A673 (cell line): ENCODE measurements at places on chromosomes 12 and 14.
A peak's percentile ranks its signal among the peaks of the same experiment; 100 is the strongest.

DNA sequence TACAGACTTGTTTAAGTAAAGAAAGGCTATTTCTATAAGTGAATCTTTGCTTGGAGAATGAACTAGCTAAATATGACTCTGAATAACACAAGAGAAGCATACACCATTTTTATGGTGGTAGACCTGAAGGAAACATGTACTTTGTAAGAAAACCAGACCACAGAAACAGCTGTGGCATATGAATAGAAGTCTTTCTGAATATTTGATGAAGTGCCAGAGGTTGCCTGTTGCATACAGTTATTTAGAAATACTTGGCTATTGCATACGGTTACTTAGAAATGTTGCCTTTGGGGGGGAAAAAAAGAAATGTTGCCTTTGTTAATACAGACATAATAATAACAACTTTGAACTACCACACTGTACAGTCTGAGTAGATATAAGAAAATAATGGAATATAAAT is 16.8 kb upstream of the LEMD3 start:
- H3K27me3 ChIP-seq, result no peaks in the 10 kb centered on the region
- no peak for DNase-seq
- H3K36me3 ChIP-seq, result no peaks in the 10 kb centered on the region
- no peaks in the 10 kb centered on the region for H3K4me1 ChIP-seq

DNA sequence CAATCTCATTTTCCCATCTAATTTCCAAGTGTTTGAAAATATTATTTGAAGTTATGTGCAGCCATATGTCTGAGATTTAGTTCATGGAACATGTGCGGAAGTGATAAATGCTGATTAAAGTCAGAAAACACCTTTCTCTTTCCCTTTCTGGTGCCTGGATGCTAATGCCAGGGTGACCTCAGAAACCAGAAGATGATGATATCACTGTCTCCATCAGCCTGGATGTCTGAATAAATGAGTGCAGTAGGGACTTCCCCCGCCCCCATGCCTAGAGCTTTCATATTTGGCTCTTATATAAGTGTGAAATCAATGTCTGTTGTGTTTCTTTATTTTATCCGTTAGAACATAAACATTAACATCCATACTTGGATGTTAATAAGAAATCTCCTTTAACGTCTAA is 261.9 kb upstream of the LRIG3 start:
- no peak for DNase-seq
- H3K27ac ChIP-seq, result no peak overlapping the region
- no peaks in the 10 kb centered on the region for H3K36me3 ChIP-seq
- no peak overlapping the region for H3K4me3 ChIP-seq
- no peaks in the 10 kb centered on the region for H3K27me3 ChIP-seq
- H3K4me1 ChIP-seq, result no peaks in the 10 kb centered on the region

- H3K4me3 ChIP-seq, result no peak overlapping the region
- no peak for DNase-seq
These were observed 191.3 kb downstream of the ANO6 start for GRCh38 chr12:45406988-45407850.

GRCh38 chr14:67420102-67420739 is 8.3 kb upstream of the PLEK2 start:
- no peaks in the 10 kb centered on the region for H3K4me1 ChIP-seq
- DNase-seq, result peak; percentile 46
- no peaks in the 10 kb centered on the region for H3K36me3 ChIP-seq

- no peak overlapping the region for H3K27ac ChIP-seq
- H3K4me1 ChIP-seq, result no peaks in the 10 kb centered on the region
- H3K4me3 ChIP-seq, result no peak overlapping the region
- no peaks in the 10 kb centered on the region for H3K36me3 ChIP-seq
- DNase-seq, result no peak
These were observed 4.7 kb downstream of the MAP3K9 start for GRCh38 chr14:70804556-70805162.

- no peaks in the 10 kb centered on the region for H3K27me3 ChIP-seq
- H3K27ac ChIP-seq, result no peak overlapping the region
- H3K36me3 ChIP-seq, result no peaks in the 10 kb centered on the region
- DNase-seq, result no peak
- no peak overlapping the region for H3K4me3 ChIP-seq
These were observed 80.3 kb upstream of the RFLNA start for GRCh38 chr12:124214574-124214973.

DNA sequence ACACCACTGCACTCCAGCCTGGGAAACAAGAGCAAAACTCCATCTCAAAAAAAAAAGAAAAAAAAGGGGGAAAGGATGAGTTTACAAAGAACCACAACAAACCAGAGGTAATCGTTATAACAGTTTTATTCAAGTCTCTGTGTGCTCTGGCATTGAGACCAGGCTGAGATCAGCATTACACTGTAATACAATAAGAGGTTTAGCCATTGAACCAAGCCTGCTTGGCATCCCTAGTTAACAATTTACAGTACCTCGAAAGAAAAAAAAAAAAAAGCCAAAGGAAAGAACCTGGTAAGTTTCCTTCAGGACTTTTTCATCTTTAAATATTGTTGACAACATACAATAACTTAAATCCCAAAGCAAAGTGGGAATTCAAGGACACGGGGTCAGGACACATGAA is 80.7 kb downstream of the TTC9 start:
- no peak overlapping the region for H3K4me3 ChIP-seq
- no peaks in the 10 kb centered on the region for H3K4me1 ChIP-seq
- no peak overlapping the region for H3K27ac ChIP-seq
- no peak for DNase-seq

GRCh38 chr14:51398898-51399297 is 158.9 kb downstream of the TMX1 start:
- DNase-seq, result no peak
- H3K4me3 ChIP-seq, result no peak overlapping the region
- no peaks in the 10 kb centered on the region for H3K27me3 ChIP-seq
- no peaks in the 10 kb centered on the region for H3K36me3 ChIP-seq
- no peak overlapping the region for H3K27ac ChIP-seq

DNA sequence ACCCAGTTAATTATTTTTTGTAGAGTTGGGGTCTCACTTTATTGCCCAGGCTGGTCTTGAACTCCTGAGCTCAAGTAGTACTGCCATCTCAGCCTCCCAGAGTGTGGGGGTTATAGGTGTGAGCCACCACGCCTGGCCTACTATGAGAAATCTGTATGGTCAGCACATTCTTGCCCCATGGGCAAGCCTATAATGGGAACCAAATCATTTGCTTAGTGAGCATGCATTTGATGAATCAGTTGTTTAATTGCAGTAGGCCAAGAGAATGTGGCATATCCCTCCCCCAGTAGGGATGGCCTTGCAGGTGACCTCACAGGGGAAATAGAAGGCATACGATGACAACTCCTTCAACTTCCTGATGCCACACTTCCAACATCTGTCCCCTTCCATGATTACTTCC is 122.7 kb downstream of the DIP2B start:
- no peaks in the 10 kb centered on the region for H3K27me3 ChIP-seq
- DNase-seq, result no peak
- H3K4me3 ChIP-seq, result no peak overlapping the region
- H3K36me3 ChIP-seq, result peaks cover 5% of the 10 kb centered on the region

DNA sequence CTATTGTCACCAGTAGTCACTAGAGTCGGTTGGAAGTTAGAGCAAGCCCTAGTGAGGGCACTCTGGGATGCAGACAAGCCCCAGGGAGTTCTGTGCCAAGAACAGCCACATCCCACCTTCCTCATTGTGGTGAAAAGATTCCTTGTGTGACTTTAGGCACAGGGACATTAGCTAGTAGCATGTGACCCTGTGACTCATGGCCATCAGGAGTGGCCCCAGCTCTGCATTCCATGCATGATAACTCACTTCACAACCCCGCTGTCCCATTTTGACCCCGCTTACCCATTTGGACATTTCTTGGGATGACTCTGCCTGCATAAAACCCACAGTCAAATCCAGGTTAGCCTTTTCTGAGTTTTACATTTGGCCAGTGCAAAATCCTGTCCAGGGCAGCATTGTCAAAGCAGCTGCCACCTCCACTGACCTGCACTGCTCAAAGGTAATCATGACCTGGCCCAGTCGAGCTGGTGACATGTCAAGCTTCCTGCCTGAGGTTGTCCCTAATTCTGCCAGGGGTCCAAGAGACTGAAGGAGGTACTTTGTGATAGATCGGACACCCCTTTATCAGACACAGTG is 430.5 kb downstream of the DPF3 start:
- no peaks in the 10 kb centered on the region for H3K4me1 ChIP-seq
- DNase-seq, result no peak
- no peak overlapping the region for H3K4me3 ChIP-seq
- H3K27me3 ChIP-seq, result no peaks in the 10 kb centered on the region
